ENCODE measurements at places on chromosomes 2 and 18.

- peak; percentile 46 for DNase-seq
Observed at GRCh38 chr2:177758591-177759371, 313.8 kb downstream of the PDE11A start.

- DNase-seq, result no peak
Observed at GRCh38 chr2:163775304-163775703, 39.5 kb upstream of the FIGN start.

DNA sequence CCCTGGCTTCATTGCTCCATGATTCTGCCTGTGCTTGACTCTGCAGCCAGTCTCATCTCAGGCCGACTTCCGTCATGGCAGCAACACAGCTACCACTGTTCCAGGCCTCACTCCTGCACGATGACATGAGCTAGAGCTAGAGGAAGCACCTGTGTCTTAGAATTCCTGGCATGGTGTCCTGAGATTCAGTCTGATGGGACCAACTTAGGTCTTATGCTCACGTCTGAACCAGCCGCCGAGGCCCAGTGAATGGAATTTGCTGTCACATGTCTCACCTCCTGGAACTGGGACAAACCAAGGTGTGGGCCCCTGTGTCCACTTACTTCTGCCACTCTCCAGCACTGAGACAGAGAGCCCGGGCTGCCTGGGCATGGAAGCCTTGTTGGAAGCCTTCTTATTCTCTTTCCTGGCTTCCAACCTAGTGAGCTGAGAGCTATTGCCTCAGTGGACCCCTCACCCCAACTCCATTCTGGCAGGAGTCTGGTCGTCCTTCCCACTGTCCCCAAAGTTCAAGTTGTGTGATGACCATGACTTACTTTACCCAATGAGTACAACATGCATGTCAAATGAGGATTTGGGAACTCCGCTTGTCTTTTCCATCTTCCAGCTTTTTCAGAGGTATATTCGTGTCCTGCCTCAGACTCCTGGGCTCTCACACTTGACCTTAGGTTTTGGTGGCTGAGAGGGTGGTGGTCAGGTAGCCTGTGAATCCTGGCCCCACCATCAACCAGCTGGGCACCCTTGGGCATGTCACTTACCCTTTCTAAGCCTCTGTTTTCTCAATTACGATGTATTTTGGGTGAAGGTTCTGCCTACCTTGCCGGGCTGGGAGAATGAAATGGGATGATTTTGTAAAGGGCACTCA is 39.1 kb upstream of the HS6ST1 start:
- no peak for DNase-seq

DNA sequence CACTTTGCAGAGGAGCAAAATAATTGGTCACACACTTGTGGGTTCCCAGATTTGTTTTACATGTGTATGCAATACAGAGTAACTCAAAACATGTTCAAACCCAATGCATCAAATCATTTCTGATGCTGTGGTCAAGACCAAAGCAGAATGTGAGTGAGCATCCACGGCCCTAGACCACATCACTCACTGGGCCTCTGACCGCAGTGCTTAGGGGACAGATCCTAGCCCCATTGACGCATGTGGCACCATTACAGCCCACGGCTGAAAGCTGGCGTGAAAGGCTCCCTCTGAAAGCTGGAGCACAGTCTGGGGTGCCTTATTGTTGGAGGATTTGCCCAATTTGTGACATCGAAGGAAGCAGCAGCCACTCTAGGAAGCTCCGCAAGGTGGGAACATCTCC is 498.8 kb upstream of the TCF4 start:
- DNase-seq, result no peak

DNA sequence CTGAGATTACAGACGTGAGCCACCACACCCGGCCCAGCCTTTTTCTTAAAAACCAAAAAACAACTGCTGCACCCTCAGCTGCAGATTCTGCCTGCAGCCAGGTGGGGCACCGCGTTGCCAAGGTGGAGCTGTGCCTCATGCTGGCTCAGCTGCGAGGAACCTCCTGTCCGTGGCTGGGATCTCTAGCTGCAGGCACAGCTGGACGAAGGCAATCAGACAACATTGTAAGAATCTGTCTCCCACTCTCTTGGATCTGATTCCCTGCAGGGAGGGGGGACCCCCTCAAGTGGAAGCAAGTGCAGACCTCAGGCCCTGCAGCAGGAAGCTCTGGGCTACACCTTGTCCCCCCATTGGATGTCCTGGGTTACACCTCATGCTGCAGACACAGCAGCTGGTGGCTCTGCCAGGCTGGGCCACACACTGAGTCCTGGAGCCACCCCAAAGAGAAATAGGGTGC is 24.1 kb downstream of the CIDEA start:
- peak; percentile 16 for DNase-seq

- DNase-seq, result no peak
Observed at GRCh38 chr2:70797506-70797905, 7.1 kb upstream of the FIGLA start.

GRCh38 chr2:121598087-121598486 is 51.2 kb downstream of the CLASP1 start:
- DNase-seq, result no peak

- no peak for DNase-seq
Observed at GRCh38 chr2:239096676-239097427, 249.0 kb downstream of the TWIST2 start.

DNA sequence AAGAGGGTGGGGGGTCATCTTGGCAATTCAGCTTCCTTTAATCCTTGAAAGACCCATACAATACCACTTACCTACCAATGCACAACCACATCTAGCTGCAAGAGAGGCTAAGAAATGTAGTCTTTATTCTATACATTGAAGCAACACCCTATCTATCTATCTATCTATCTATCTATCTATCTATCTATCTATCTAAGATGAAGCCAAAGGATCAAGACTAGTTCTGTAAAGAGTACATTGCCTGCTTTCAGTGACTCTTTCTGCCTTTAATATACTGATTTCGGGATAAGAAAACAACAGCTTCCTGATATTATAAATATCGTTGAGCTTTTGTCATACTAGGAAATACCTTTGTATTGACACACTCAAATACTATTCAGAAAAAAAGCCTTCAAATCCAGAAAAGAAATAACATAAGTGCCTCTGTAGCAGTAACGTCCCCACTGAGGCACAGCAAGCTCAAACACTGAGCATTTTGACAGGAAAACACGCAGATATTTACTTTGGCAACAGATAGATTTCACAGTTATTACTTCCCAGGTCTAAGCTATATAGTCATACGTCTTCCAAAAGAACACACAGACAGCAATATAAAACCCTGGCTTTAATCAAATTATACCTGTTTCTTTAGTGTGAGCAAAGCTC is 139.4 kb upstream of the SERTAD2 start:
- DNase-seq, result no peak

- DNase-seq, result no peak
Observed at GRCh38 chr2:45457211-45457945, 153.7 kb downstream of the SRBD1 start.

- no peak for DNase-seq
Observed at GRCh38 chr2:84889332-84889731, 8.4 kb upstream of the TRABD2A start.

- no peak for DNase-seq
Observed at GRCh38 chr2:10894264-10894935, 17.3 kb upstream of the KCNF1 start.

DNA sequence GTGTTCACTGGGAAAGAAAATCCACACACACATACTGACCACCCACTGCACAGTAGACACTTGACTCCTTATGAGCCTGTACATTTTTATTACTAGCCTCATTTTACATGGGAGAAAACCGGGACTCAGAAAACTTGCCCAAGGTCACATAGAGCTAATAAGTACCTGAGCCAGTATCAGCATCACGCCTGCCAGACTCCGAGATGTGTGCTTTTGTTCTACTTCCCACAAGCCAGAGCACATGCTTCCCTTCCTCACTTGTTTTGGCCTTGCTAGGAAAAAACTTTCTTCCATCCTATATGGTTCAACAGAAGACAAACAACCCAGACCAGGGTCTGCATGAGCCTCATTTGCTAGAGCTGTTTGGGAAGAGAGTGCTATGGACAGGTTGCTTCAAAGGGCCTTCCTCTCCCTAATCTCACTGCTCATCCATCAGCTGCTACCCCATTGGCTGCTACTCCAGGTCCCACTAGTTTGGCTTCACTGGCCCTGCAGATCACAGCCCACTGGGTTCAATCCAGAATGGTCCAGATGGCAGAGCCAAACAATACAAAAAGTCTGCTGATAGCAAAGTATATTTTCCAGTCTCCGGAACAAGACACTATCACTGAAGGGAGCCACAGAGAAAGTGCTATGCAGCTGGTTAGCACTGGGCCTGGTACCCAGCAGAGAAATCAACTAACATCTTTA is 63.9 kb downstream of the STK39 start:
- DNase-seq, result no peak

GRCh38 chr2:120570546-120570945 is 165.1 kb upstream of the GLI2 start:
- no peak for DNase-seq

DNA sequence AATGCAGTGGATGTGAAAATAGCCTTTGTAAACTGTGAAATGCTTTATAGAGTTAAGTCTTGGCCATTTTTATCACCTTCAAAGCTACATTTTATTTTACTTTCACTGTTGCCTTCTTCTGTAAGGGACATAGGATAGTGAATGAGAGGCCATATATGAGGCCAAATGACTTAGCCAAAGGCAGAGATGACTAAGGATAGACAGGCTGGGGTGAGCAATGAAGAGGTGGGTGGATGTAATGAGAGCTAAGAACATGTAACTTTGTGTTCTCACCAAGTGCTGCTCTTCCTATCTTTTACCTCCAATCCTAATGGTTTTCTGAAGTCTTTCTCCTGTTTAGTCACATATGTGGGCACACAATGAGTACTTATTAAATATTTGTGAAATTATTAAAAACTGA is 101.9 kb downstream of the MBD5 start:
- no peak for DNase-seq

- DNase-seq, result peak; percentile 100
Observed at GRCh38 chr18:43627848-43628530, 350.7 kb upstream of the SYT4 start.

DNA sequence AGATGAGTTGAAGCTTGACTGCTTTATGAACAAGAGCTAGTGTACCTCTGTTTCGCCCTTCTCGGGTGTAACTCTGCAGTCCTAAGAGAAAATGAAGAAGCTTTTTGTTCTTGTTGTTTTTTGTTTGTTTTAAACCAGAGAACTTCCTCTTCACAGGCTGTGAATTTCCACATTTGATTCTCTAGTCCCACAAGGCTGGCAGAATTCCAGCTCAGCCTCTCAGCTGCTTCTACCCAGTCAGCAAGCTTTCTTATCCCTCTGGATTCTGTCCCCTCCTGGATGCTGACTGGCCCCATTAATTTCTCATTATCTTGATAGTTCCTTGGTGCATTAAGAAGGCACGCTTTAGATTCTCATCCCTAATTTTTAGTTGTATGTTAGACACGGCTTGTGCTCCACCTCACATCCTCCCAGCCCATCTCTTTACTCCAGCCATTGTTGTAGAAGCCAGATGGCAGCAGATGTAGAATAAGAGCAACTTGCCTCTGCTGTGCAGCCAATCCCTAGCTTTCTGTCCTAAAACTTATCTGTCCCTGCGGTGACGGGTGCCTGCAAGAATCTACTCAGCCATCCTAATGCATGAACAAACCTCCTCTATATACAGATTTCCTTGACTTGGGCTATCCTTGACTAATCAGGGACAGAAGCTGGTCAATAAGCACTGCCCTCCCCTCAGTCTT is 12.3 kb upstream of the RESP18 start:
- peak; percentile 6 for DNase-seq

DNA sequence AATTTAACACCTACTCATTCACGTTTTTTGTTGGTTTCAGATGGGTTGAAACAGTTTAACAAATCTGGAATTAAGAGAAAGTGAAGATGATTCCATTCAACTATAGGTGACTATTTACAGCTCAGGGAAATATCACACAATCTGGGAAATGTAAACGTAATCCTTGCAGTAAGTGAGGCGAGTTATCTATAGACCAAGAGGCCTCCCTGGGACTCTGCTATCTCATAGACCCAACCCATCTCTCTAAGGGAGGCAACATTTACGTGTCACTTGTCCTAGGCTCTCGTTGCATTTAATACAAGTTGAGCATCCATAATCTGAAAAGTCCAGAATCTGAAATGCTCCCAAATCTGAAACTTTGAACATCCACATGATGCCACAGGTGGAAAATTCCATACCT is 2.0 kb upstream of the MOB4 start:
- no peak for DNase-seq
